ENCODE measurements at places on chromosomes 5 and 9. TPM values are rescaled to one million over a fixed set of nuclear protein-coding genes. Genes with fewer than 3 reads are reported as not detected.

Gene ADGRD2
- not detected for total RNA-seq

GRCh38 chr5:164058621-164059020, 553.2 kb downstream of the MAT2B start:
- no peak overlapping the region for H3K4me3 ChIP-seq
- DNase-seq = no peak
- no peaks in the 10 kb centered on the region for H3K27me3 ChIP-seq
- H3K27ac ChIP-seq = no peak overlapping the region
- no peaks in the 10 kb centered on the region for H3K4me1 ChIP-seq
- no peaks in the 10 kb centered on the region for H3K36me3 ChIP-seq

Gene ZDHHC11
- 24.5 TPM for total RNA-seq

- no peaks in the 10 kb centered on the region for H3K36me3 ChIP-seq
- H3K27me3 ChIP-seq = peaks cover 8% of the 10 kb centered on the region
- no peak overlapping the region for H3K4me3 ChIP-seq
Observed at GRCh38 chr5:109529520-109529919, 119.7 kb upstream of the PJA2 start.

- peaks cover 19% of the 10 kb centered on the region for H3K27me3 ChIP-seq
- H3K36me3 ChIP-seq = no peaks in the 10 kb centered on the region
- no peaks in the 10 kb centered on the region for H3K4me1 ChIP-seq
- H3K27ac ChIP-seq = no peak overlapping the region
- DNase-seq = no peak
- H3K4me3 ChIP-seq = no peak overlapping the region
Observed at GRCh38 chr5:113617191-113617796, 103.8 kb downstream of the YTHDC2 start.

Gene C9orf153
- total RNA-seq = not detected

- no peak overlapping the region for H3K4me3 ChIP-seq
- no peaks in the 10 kb centered on the region for H3K36me3 ChIP-seq
- peaks cover 17% of the 10 kb centered on the region for H3K4me1 ChIP-seq
- no peak for DNase-seq
Observed at GRCh38 chr9:124309667-124310084, 51.9 kb downstream of the NEK6 start.

GRCh38 chr5:171269717-171270116, 39.3 kb upstream of the TLX3 start:
- no peak overlapping the region for H3K27ac ChIP-seq
- peaks cover 13% of the 10 kb centered on the region for H3K4me1 ChIP-seq
- DNase-seq = no peak
- H3K27me3 ChIP-seq = peaks cover 2% of the 10 kb centered on the region

Gene SPINK4
- total RNA-seq = not detected

Gene ZBED3
- total RNA-seq = 0.12 TPM

GRCh38 chr5:74430631-74431289, 209.8 kb downstream of the ENC1 start:
- no peak for DNase-seq
- no peak overlapping the region for H3K4me3 ChIP-seq
- no peak overlapping the region for H3K27ac ChIP-seq
- peaks cover 28% of the 10 kb centered on the region for H3K27me3 ChIP-seq
- peaks cover 4% of the 10 kb centered on the region for H3K4me1 ChIP-seq
- H3K36me3 ChIP-seq = no peaks in the 10 kb centered on the region

- H3K36me3 ChIP-seq = no peaks in the 10 kb centered on the region
- peaks cover 6% of the 10 kb centered on the region for H3K27me3 ChIP-seq
- H3K4me1 ChIP-seq = peaks cover 8% of the 10 kb centered on the region
- no peak overlapping the region for H3K4me3 ChIP-seq
- no peak overlapping the region for H3K27ac ChIP-seq
Observed at GRCh38 chr5:140207250-140207964, 32.4 kb downstream of the CYSTM1 start.

DNA sequence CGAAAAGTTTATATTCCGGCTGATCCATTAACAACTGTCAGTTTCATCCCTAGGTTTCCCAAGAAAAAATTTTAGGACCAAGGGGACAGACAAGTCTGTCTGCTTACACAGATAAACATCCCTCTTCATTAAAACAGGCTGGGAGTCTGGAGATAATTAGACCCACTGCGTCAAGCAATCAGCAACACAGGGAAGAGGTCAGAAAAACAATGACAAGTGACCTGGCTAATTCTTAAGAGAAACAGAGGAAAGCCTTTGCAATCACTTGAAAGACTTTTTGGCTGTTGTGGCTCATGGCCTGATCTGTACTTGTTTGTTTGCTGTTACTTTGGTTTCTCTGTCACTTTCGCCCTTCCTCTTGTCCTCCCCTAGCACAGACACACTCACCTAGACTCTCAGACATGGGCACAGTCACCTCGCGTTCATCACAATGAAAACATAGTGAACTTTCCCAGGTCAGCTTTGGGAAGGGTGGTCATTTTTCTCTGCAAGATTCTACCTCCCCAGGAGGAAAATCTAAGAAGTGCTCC, 2.9 kb upstream of the CCDC192 start:
- H3K27me3 ChIP-seq = peaks cover 3% of the 10 kb centered on the region
- H3K4me3 ChIP-seq = no peak overlapping the region
- no peaks in the 10 kb centered on the region for H3K4me1 ChIP-seq
- DNase-seq = no peak
- H3K27ac ChIP-seq = no peak overlapping the region

- no peak overlapping the region for H3K4me3 ChIP-seq
- peaks cover 13% of the 10 kb centered on the region for H3K36me3 ChIP-seq
- H3K27ac ChIP-seq = no peak overlapping the region
- H3K27me3 ChIP-seq = peaks cover 13% of the 10 kb centered on the region
Observed at GRCh38 chr9:97176206-97176605, 131.3 kb upstream of the CCDC180 start.

Gene CEL
- total RNA-seq = 2.1 TPM

- H3K27me3 ChIP-seq = no peaks in the 10 kb centered on the region
- no peak overlapping the region for H3K27ac ChIP-seq
- no peak for DNase-seq
- peaks cover 25% of the 10 kb centered on the region for H3K4me1 ChIP-seq
- H3K36me3 ChIP-seq = no peaks in the 10 kb centered on the region
- no peak overlapping the region for H3K4me3 ChIP-seq
Observed at GRCh38 chr5:54207566-54207965, 102.8 kb downstream of the ARL15 start.

Gene BAAT
- total RNA-seq = not detected

- peaks cover 20% of the 10 kb centered on the region for H3K27me3 ChIP-seq
- H3K36me3 ChIP-seq = no peaks in the 10 kb centered on the region
- no peak for DNase-seq
Observed at GRCh38 chr9:86965636-86966395, 18.5 kb upstream of the GAS1 start.

- DNase-seq = no peak
- H3K27me3 ChIP-seq = no peaks in the 10 kb centered on the region
- H3K4me3 ChIP-seq = no peak overlapping the region
- H3K27ac ChIP-seq = no peak overlapping the region
- peaks cover 14% of the 10 kb centered on the region for H3K4me1 ChIP-seq
Observed at GRCh38 chr5:62592558-62592957, 13.9 kb downstream of the LRRC70 start.

Gene CCL27
- not detected for total RNA-seq

Gene PCSK1
- total RNA-seq = not detected

Gene TMEM252
- not detected for total RNA-seq

DNA sequence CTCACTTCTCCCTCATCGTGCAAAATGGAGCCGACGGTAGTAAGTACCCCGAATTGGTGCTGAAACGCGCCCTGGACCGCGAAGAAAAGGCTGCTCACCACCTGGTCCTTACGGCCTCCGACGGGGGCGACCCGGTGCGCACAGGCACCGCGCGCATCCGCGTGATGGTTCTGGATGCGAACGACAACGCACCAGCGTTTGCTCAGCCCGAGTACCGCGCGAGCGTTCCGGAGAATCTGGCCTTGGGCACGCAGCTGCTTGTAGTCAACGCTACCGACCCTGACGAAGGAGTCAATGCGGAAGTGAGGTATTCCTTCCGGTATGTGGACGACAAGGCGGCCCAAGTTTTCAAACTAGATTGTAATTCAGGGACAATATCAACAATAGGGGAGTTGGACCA, 979 bp downstream of the PCDHGA12 start:
- DNase-seq = no peak
- peak overlapping the region; percentile 90 for H3K4me3 ChIP-seq
- H3K27me3 ChIP-seq = peaks cover 43% of the 10 kb centered on the region
- H3K27ac ChIP-seq = peak overlapping the region; percentile 22
- peaks cover 7% of the 10 kb centered on the region for H3K4me1 ChIP-seq

GRCh38 chr5:38011668-38012188, 171.9 kb upstream of the GDNF start:
- no peaks in the 10 kb centered on the region for H3K36me3 ChIP-seq
- H3K27me3 ChIP-seq = no peaks in the 10 kb centered on the region
- no peaks in the 10 kb centered on the region for H3K4me1 ChIP-seq
- DNase-seq = no peak
- H3K4me3 ChIP-seq = no peak overlapping the region

DNA sequence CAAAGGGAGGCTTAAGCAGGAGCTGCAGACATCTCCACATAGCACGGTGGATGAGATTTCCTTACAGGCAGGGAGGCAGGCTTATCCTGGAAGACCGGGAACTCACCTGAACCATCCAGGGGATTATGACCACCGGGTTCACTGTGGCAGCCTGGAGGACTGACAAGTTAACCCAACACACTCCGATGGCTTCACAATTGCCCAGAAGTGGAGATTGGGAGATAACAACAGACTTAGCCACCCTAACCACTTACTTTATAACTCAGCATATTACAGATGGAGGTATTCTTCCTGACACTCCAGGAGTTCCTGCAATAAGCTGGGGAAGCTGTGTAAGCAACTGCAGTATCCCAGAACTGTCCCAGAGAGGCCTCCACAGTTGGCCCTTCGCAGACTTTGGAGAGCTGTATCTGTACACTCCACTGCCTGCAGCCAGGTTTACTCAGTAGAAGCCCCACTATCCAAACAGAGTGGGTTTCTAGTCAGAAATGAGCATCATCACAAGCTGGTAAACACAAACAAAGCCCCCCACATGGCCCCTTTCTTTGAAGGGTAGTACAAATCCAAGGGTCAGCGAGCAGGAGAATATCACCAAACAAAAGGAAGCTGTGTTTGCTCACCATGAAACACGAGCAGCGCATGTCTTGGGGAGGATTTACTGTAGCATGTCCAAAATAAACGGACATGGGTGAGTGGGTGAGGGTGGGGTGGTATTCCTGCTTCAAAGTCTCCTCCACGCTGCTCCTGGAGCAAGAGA, 462.2 kb downstream of the RASEF start:
- no peaks in the 10 kb centered on the region for H3K4me1 ChIP-seq
- H3K4me3 ChIP-seq = no peak overlapping the region
- H3K27me3 ChIP-seq = no peaks in the 10 kb centered on the region
- no peaks in the 10 kb centered on the region for H3K36me3 ChIP-seq
- no peak for DNase-seq
- no peak overlapping the region for H3K27ac ChIP-seq
